RCC 7860 (cell line): ENCODE measurements at places on chromosomes 13 and 19.
A peak's percentile ranks its signal among the peaks of the same experiment; 100 is the strongest.

DNA sequence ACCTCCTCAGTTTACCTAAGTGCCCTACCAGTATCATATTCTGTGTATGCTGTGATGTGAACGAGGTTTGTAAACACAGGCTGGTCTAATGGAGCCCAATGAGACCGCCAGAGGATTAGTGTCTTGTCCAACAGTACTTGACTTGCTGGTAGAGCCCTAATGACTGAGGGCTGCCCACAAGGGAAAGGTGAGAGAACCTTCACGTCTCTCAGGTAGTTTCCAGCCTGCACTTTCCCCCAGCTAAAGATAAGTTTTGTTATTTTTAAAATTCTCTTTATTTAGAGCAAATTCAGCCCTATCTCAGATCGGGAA is 498 bp upstream of the RBM26 start:
- DNase-seq: no peak

DNA sequence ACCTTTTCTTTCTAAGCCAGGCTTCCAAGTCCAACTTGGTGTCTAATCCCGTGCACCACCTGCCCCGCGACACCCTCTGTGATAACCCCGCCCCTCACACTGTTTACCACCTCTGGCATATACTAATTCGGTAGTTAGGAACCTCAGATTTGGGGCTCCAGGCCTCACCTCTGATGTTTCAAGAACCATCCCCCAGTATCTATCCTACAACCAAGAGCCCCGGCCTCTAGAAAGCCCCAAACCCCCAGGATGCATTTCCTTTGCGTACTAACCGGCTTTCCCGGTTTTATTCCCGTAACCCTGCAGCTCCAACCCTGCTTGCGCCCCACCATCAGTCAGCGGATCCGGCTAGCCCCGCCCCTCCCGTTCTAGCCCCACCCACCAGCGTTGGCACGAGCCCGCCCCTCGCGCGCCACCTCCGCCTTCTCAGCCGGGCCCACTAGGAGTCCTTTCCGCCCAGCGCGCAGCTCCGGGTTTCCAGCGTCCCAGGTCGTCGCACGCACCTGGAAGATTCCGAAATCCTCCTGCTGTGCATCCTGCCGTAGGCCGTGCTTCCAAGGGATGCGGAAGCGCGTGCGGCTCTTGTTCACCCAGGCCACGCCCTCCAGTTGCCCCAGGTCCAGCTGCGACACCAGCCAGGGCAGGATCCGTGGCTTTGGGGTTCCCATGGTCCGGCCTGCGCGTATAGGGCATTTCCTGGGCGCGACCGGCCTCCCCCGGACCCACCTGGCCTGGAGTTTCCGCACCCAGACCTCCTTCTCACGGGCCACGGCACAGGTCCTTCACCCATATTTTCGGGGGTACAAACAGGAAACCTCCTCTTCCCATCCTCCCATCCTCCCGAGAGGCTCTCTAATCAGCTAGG is 1.3 kb downstream of the IRF3 start:
- peak; percentile 75 for DNase-seq

DNA sequence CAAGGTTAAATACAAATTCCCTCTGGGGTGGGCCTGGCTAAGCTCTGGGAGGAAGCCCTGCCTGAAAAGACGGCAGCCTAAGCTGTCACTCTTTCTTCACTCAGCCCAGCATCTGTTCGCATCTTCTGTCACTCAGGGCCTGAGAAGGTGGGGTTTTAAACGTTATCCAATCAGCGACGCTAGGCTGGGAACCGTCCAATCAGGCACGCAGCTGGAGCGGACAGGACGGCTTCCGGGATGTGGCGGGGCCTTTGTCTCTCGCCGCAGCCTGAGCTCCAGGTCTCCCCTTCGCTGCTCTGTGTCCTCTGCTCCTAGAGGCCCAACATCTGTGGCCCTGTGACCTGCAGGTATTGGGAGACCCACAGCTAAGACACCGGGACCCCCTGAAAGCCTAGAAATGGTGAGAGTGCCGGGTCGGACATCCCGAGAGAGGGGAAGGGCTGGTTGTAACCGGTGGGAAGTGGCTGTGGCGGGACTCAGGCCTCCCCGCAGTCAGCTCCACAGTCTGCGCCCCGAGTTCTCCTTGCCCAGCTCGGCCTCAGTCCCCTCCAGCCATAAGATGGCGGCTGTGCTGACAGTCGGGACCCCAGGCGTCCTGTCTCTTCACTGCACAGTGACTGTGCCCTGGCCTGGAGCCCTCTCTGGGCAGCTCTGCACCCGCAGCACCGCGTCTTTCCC is at the start of gene ZNF431:
ZNF431 (plus strand) TSS at position 254 of the 678 bp plus-strand sequence; CDS start at position 398, 144 bp downstream.
- DNase-seq: peak; percentile 83

DNA sequence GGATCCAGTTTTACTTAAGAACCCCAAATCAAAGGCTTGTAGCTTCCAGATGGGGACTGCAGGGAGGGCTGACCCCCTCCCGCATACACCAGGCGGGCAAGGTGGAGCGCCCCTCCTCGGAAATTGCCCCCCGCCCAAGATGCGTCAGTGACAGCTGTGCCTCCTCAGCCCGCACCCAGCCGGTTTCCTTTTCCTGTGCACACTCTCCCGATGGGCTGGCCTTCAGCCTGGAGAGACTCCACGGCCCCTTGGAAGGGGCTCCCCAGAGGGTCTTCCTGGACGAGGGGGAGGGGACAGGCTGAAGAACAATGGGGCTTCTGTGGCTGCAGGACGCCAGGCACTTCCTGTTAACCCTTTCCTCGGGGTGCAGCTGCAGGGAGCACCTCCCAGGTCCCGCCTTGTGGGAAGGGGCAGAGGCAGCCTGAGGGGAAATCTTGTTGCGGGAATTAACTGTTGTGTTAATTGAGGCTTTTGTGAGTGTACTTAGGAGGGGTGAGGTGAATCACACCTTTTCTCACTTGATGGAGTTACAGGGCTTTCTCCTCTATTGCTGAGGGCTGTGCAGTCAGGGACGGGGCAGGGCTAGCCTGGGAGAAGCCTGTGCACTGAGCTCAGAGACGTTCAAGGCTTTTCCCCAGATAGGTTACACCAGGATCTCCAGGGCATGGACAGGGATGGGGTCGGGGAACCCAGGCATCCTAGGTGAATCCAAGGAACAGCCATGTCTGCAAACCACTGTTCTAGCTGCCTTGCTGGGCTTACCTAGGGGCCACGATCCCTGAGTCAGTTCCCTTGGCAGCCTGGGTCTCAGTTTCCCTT is 14.3 kb downstream of the IER2 start:
- DNase-seq: peak; percentile 61

DNA sequence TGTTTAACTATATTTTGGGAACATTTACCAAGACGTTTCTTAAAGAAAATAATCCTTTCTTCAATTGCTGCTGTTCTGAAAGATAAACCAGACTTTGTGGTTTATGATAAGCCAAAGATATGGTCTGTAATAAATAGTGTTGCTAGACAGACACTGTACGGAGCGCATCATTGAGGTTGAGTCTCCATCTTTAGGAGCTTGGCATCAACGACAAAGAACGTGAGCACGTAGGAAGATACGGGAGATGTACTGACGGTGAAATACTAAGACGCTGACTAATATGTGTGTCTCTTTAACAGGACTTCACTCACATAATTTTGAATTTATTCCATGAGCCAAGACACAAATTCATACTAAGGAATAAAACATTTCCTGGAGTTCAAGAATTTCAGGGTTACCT is 16.2 kb downstream of the TEX29 start:
- no peak for DNase-seq

GRCh38 chr19:33722456-33723239 is 74.0 kb upstream of the KCTD15 start:
- DNase-seq: no peak

DNA sequence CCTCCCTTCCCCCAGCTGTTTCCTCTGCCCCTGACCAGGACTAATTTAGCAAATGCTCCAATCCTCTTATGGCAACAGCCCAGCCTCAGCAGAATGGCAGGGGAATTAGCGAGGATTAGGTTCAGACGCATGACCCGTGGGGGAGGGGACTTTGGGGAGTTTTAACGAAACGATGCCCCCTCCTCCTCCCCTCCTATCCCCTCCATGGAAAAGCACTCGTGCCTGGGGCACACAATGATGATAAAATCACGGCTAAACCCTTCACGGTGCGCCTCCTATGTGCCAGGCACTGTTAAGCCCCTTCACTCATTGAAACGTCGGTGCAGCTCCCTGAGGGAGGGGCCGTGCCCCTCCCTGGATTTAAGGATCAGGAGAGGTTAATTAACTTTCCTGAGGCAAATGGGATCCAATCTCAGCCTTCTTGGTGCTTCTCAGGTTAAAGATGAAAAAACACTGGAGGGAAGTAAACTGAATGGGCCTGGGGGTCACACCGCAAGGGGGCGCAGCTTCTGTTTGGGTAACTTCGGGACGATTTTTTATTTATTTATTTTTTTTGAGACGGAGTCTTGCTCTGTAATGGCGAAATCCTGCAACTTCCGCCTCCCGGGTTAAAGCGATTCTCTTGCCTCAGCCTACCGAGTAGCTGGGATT is 10.1 kb upstream of the TPRX2 start:
- no peak for DNase-seq
